Neuronal stem cell (in vitro differentiated cells): ENCODE measurements at places on chromosomes 1 and 21.

GRCh38 chr1:106798991-106799390 lies 257.5 kb upstream of the PRMT6 start:
- peak; percentile 0 for DNase-seq

- DNase-seq = no peak
Measured at GRCh38 chr1:171794085-171794484, 12.6 kb downstream of the METTL13 start.

DNA sequence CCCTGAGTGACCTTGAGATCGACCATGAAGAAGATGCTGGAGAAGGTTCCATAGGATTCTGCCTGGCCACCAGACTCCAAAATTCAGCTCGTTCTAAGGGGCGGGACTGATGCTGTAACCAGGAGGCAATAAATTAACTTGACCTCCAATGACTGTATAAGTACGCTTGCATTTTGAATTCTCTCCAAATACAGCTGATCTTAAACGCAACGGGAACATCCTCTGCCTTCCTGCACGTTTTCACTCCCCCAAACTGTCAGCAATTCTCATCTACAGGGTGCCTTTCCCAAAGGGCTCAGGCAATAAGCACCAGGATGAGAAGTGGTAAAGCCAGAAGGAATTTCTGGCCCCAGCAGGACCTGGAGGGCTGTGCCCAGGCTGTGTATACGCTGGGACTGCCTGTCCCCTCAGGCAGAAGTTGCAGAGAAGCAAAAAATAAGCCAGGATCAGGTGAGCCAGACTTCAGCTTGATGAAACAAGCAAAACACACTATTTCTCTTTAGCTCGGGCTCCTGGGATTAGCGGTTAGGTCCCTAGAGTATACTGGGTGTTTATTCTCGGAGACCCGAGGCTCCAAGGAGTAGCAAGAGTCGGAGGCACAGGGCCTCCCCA lies 124.8 kb downstream of the LRIG2 start:
- DNase-seq = no peak

DNA sequence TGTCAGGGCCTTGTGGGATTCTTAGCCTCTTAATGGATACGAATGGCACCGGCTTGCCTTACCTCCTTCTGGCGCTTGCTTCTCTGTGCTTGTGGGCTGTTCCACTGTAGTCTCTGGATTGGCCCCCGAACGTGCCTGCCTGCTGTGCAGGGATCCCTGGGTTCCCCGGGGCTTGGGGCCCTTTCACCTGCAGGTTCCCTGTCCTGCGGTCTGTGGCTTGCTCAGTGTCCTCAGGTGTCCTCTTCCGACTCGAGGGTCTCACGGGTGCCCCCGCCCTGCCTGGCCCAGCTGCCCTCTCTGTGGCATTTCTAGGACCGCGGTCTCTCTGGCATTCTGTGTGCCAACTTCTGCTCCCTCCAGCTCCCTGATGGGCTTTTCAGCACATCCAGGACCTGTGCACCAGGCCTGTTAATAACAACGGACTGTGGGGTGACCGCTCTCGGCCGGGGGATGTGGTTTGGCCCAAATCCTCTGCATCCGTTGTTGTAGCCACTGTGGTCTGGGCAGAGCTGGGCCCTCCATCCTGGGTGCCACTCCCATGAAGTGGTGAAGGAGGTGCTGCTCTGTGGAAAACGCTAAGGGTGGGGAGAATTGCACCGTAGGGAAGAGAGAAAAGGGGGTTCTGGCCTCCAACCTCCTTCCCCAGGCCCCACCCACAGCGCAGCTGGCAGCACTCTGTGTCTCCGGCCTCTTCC lies 12.4 kb downstream of the COL18A1 start:
- no peak for DNase-seq

DNA sequence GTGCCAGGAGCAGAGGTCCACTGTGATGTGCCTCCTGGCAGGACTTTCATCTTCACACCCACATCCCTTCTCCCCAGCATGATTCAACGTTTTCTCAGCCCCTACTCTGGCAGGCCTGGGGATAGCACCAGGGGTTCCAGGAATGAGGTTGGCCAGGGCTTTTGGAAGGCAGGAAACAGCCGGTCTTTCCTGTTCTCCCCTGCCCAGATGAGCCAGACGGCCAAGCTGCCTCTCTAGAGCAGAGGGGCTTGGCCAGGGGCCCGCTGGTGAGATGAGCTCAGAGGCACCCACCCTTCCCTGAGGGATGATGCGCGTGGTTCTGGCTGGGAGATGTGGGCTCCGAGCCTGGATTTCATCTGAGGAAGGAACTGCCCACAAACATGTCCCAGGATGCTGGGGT lies 4.3 kb upstream of the MFAP2 start:
- no peak for DNase-seq

- no peak for DNase-seq
Measured at GRCh38 chr1:71448444-71448843, 367.6 kb upstream of the ZRANB2 start.

DNA sequence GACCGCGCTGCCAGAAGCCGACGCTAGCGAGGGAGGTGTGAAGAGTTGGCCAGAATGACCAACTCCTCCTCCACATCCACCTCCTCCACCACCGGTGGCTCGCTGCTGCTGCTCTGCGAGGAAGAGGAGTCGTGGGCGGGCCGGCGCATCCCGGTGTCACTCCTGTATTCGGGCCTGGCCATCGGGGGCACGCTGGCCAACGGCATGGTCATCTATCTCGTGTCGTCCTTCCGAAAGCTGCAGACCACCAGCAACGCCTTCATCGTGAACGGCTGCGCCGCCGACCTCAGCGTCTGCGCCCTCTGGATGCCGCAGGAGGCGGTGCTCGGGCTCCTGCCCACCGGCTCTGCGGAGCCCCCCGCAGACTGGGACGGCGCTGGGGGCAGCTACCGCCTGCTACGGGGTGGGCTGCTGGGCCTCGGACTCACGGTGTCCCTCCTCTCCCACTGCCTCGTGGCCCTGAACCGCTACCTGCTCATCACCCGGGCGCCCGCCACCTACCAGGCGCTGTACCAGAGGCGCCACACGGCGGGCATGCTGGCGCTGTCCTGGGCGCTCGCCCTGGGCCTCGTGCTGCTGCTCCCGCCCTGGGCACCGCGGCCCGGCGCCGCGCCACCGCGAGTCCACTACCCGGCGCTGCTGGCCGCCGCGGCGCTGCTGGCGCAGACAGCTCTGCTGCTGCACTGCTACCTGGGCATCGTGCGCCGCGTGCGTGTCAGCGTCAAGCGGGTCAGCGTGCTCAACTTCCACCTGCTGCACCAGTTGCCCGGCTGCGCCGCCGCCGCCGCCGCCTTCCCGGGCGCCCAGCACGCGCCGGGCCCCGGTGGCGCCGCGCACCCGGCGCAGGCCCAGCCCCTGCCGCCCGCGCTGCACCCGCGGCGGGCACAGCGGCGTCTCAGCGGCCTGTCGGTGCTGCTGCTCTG lies 1.2 kb downstream of the GPR88 start:
- DNase-seq = peak; percentile 43

- DNase-seq = no peak
Measured at GRCh38 chr21:45938811-45939520, 42.6 kb upstream of the COL6A1 start.

DNA sequence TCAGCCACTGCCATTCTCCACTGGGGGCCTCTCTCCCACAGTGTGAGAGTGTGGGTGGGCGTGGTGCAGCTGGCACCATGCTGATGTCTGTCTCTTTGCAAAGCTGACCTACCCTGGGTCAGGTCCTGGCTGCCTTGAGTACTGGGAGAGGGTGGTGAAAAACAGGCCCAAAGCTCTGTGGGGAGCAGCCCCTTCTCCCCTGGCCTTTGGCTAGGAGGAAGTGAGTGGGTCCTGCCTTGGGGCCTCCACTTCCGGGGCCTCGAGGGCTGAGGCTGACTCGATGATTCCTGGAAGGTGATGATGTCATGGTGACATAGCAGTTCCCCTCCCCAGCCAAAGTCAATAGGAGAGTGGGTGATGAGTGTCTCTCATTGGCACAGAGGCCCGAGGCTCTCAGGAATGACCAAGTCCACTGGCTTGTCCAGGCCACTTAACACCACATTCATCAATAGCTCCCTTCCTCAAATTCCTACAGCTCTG lies 53.0 kb downstream of the IER5 start:
- DNase-seq = no peak

DNA sequence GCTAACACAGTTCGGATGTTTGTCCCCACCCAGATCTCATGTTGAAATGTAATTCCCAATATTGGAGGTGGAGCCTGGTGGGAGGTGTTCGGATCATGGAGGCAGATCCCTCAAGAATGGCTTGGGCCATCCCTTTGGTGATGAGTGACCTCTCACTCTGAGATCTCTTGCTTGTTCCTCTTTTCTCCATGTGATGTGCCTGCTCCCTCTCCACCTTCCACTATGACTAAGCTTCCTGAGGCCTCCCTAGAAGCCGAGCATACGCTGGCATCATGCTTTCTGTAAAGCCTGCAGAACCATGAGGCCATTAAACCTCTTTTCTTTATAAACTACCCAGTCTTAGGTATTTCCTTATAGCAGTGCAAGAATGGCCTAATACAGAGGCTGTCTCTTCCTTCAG lies 8.1 kb upstream of the PLA2G5 start:
- DNase-seq = no peak

GRCh38 chr1:59545830-59546229 lies 248.9 kb downstream of the FGGY start:
- no peak for DNase-seq

GRCh38 chr1:31671561-31672201 lies 27.0 kb upstream of the PEF1 start:
- DNase-seq = no peak

DNA sequence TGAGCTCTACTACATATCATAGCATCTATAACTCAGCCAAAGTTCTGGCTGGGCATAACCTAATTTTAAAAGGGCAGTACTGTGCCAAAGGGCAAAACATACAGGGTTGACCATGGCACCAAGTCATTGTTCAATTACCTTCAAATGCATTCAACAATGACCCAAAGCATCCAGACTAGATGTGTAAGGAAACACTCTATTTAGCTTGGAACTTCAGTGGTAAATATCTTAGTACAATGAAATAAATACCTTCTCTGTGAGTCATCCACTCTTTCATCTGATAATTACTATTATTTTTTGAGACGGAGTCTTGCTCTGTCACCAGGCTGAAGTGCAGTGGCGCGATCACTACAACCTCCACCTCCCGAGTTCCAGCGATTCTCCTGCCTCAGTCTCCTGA lies 70.0 kb downstream of the NVL start:
- DNase-seq = no peak

DNA sequence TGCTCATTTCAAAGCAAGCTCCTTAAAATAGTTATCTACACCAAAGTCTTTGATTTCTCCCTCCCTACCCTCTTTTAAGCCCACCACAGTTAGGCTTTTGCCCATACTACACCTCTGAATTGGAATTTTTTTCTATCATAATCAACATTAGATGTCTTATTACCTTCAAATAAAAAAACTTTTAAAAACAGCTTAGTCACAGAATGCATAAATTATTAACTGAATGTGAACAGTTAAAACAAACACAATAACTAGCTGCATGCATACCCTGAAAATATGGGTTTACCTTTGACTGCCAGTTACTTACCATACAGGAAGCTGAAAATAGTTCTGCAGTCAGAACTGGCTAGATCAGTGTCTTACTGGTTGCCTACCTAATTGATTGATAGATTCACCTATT lies 210.9 kb downstream of the TGFB2 start:
- DNase-seq = no peak

DNA sequence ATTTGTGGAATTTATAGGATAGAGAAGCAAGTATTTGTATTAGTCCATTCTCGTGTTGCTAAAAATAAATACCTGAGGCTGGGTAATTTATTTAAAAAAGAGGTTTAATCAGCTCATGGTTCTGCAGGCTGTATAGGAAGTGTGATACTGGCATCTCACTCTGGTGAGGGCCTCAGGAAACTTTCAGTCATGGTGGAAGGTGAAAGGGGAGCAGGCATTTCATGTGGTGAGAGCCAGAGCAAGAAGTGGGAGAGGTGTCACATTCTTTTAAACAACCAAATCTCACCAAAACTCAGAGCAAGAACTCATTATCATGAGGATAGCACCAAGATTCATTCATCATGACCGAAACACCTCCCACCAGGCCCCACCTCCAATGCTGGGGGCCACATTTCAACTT lies 18.1 kb downstream of the SDCCAG8 start:
- no peak for DNase-seq

DNA sequence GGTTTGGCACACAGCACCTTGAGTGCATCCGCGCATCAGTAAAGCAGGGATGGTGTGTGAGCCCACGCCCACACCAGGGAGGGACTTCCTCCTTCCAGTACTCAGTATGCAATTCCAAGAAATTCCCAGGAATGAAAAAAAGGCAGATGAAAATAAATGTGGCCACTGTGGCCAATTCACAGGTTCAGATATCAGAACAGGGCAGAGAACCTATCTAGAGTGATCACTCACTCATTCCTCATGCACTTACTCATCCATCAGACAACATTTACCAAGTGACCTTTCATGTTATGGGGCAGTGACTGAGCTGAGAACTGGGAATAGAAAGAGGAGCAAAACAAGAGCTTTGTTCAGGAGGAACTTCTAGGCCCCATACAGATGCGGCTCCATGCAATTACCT lies 113.7 kb downstream of the ZSCAN20 start:
- no peak for DNase-seq

GRCh38 chr1:22641906-22642636 lies 1.4 kb upstream of the C1QC start:
- peak; percentile 68 for DNase-seq

- DNase-seq = peak; percentile 80
Measured at GRCh38 chr21:39388038-39388810, 39.3 kb upstream of the HMGN1 start.

DNA sequence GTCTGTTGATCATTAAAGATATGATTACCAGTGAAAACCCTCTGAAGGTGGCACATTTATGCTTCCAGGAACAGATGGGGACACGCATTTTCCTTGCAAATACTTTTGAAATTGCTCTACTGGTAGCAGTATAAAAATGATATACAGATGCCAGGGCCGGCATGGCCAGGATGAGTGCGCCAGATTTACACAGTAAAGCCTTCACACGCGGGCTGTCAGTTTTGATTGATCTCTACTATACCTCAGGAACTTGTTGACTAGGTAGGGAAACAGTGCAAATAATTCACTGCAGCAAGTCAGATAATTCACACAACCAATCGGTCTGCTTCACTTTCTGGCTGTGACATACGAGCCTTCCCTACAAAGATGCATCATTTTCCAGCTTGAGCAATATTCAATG lies 123.2 kb upstream of the BARHL2 start:
- no peak for DNase-seq

DNA sequence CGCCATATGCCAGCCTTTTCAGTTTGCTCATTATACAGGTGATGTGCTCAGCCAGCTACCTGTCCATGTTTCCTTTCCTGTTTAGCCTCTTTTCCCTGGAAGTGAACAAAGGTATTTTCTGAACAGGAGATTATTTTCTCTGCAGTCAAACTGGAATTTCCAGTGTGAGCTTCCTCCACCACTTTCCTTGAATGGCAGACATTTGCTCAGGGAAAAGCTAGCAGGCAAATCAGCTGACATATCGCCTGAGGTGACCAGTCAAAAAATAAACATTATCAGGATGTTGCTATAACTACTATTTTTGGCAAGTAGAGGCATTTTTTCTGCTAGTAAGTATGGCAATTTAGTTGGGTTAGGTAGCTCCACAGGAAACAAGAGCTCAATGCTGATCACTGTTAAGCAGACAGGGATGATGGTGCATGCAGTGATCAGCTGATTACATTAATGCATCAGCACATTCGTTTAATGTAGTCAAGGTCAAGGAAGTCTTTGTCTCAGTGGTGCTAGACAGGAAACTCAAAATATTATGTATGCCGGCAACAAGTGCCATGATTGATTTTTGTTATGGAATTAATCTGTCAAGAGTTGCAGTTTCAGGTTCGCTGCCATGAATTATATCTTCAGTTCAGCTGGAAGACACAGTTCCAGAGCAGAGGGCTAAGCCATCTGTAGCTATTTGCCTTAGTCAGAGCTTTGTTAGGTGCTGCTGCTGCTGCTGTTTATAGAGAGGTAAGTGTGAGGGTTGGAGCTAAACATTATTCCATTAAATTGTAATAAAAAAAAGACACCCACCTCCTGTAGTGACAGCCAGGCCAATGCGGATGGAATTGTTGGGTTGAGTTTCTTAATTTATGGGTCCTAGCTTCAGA lies 179.7 kb upstream of the ST6GALNAC5 start:
- DNase-seq = no peak
